Esophagus mucosa (tissue), 1 donor: ENCODE measurements at places on chromosomes 11 and 22.

DNA sequence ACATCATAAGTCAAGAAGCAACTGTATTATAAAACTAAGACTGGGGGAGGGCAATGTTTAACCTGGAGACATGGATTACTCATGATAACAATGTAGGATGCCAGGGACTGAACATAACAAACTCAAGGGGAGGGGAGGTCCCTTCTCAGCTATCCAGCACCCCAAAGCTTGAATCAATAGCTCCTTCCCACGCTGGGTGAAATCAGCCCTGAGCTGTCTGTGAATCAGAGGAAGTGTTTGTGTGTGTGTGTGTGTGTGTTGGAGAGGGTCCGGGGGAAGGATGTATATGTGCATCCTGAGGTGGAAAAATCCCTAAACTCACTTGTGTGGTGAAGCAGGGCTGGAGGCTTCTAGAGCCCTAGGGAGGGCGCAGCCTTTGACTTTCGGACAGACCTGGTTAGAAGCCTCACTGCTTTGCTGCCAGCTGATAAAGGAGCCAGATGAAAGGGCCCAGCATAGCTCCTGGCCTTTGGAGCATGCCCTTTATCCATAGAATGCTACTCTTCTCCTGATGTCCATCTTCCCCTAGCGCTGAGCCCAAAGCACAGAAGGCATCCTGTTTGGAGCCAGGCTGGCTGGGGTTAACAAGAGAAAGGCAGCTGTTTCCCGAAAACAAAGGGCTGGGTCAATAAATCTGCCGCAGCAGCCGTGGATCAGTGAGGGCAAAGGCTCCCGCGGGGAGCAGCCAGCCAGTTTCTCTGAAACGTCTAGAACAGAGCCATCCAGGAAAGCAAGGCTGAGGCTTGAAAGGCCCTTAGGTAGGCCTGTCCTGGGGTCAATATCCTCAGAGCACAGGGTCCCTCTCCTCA lies 35.8 kb downstream of the TNKS1BP1 start:
- ATAC-seq: no peak

DNA sequence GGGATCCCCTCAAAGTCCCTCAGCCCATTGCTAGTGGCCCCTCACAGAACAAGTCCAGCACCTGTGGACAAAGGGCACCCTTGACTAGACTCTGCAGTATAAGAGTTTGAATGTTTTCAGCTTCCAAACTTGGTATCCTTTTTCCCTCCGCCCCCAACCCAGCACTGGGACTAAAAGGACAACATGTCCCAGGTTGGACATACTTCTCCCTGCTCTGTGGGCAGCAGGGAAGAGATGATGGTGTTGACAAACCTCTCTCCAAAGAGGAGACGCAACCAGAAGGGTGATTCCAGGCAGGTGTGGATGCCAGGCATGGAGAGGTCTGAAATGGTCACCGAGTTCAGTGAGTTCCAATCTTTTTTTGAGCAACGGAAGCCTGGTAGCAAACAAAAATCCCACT lies 4.5 kb upstream of the MYOD1 start:
- ATAC-seq: no peak

DNA sequence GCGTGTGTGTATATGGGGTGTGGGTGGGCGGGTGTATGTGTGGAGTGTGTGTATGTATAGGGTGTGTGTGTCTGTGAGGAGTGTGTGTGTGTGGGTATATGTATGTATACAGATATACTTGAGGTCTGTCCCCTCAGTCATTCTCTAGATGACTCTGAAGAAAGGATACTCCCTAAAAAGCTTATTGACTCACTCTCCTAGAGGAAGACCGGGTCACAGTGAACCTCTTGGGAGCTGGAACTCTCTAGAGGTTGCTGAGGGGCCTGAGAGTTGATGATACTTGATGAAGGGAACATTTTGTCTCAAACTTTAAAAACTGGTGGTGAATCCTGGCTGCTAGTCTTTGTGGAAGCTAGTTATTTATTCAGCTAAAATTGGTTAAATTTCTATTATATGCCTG lies 15.1 kb downstream of the STX3 start:
- no peak for ATAC-seq

GRCh38 chr22:50293441-50294318 lies 13.8 kb downstream of the PLXNB2 start:
- peak; percentile 65 for ATAC-seq

DNA sequence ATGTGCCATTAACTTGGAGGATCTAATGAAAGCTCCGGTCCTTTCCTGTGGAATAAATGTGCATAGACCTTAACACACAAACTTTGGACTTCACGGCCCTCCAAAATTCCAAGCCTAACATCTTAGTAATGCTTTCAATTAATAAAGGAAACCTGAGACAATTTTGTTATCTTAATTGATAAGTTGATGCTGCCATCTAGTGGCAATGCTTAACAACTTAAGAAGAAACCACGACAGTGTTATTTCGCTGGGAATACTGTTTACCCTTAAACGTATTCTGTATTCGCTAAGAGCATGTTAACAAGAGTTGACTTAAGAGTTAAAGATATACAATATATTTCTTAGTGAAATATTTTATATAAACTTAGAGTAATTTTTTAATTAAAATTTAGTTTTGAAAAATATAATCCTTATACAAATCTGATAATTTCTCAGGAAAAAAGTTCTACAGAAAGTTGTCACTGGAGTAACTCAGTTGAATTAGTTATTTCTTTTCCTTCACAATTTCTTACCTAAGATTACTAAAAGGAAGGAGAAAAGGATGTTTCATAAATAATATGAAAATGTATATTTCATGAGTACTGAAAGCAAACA lies 35.0 kb upstream of the OR9G4 start:
- ATAC-seq: no peak

GRCh38 chr11:130076778-130077481 lies 7.2 kb downstream of the APLP2 start:
- no peak for ATAC-seq

- peak; percentile 33 for ATAC-seq
Observed at GRCh38 chr11:104343578-104343977, 179.6 kb upstream of the PDGFD start.

- ATAC-seq: peak; percentile 46
Observed at GRCh38 chr22:27662359-27663301, 138.9 kb downstream of the MN1 start.

DNA sequence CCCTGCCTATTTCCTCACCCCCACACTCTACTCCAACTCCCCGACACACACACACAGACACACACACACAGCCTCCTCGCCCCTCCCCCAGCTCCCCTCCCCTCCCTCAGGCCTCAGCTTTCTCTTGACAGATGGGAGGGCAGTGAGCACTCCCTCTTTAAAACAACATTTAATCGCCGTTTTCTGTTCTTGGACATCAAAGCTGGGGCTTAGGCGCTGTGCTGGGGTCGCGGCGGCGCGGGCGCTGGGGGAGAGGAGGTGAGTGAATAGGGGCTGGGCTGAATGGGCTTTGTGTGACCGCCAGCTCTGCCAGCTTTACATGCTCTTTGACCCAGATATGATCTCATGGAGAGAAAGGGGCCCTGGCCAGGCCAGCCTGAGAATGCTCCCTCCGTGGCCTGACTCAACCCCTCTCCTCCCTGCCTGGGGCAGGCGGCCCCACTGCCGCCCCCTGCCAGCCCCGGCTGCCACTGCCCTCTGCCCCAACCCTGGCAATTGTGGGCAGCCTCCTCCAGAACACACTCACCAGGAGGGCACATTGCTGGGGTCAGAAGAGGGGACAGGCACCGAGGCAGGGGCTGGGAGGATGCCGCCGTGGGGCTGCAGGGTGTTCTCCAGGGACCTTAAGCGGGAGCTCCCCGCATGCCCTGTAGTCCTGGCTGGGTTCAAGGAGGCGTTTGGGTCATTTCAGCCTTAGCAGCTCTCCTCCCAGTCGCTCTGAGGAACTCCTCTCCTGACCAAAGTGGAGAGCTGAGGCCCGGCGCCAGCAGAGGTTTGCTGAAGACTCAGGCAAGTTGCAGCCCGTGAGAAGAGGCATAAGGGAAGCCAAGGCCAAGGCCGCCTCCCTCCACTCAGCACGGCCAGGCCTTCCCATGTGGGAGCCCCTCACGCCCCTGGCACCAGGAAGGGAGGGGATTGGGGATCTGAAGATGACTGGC lies 38.3 kb upstream of the NNMT start:
- ATAC-seq: no peak

DNA sequence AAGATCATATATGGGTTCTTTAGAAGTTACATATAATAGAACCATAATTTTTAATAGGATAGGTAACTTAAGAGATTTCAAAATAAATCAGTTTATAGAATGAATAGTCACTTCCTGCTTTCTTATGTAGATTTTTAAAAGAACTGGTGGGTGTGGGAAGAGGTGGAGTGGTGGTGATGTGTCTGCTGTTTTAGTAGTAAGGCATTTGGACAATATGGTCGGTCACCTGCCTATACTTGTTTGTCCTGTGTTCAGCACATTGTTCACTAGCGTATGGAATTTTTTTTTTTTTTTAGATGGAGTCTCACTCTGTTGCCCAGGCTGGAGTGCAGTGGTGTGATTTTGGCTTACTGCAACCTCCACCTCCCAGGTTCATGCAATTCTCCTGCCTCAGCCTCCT lies 39.3 kb downstream of the CCDC81 start:
- ATAC-seq: peak; percentile 52

DNA sequence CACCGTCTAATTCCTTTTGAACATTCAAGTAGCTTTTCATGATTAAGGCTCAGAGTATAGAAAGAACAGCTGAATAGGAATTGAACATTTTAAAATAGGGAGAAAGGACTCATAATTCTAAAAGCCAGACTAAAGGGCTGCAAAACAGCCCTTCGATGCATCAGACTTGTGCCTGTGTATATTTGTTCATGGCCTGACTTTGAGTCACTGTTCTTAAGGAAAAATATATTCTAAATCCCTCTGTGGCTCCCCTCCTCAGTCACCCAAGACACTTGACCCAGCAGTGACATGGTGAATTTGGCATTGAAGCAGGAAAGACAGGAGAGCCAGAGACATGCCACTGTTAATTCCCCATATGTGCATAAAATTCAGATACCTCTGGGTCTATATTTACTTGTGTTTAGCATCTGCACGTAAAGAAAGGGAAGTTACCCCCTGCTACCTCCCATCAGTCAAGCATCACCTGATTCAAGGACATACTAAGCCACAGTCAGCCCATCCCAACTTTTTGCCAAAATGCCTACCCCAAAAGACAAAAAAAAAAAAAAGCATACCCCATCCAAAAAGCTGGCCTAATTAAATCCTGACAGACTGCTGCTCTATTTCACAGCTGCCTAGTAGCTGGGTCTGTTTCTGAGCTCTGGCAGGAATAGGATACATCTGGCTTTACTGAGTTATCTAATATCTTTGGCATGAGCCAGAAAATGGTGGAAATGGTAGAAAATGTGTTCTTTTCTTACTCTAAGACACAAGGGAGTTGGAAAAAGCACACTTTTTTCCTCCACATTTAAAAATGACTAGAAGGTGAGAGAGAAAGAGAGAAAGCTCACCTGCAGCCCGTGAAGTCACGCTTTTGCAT lies 93.5 kb downstream of the COMMD9 start:
- ATAC-seq: no peak

- ATAC-seq: no peak
Observed at GRCh38 chr11:84091212-84091986, 805.2 kb upstream of the CCDC90B start.

DNA sequence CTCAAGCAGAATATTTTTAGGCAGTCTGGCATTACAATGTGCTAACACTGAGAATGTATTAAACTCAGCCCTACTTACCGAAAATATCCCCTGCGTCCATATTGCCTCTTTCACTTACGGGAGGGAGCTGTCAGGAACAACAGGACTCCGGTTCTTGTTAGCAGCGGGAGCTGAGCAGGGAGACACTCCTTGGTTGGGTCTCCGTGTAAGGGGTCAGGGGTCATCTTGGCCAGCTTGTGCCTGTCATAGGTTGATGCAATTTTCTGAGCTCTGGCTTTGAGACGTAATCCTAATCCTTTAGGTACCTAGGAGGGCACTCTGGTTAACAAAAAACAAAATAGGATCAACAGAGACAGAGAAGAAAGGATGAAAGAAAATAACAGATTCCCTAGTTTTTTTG lies 1477.2 kb downstream of the BRD1 start:
- no peak for ATAC-seq

DNA sequence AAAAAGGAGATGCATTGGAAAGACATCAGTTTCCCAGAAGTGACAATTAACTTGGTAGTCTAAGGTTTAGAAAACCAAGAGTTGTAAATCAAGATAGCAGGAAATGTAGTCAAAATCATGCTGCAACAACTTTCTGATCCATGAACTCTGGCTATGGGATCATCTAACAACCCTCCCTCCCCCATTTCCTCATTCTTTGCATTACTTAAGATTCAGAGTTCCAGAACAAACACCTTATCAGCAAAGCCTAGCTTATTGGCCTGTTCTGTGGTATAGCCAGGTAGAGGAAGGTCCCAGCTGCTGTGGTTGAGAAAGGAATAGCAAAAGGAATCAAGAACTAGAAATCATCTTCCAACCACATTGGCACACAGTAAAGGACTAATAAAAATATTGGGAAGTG lies 651.1 kb downstream of the METTL15 start:
- ATAC-seq: no peak

DNA sequence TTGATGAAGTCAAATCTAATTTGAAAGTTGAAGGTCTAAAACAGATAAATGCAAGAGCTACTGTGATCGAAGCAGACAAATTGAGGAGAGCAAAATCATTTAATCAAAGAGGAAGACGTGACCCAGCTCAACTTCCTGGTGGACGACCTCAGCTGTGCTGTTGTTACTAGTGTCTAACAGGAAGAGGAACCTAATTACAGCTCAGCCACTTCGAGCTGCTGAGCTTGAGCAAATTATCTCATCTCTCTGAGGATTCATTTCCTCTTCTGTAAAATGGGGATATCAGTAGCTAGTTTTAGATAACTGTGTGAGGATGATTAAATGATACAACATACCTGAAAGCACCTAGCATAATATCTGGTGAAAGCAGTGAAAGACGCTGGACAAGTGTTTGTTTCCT lies 48.6 kb upstream of the OLFML1 start:
- peak; percentile 37 for ATAC-seq
